ENCODE measurements at places on chromosomes 6 and 20.

DNA sequence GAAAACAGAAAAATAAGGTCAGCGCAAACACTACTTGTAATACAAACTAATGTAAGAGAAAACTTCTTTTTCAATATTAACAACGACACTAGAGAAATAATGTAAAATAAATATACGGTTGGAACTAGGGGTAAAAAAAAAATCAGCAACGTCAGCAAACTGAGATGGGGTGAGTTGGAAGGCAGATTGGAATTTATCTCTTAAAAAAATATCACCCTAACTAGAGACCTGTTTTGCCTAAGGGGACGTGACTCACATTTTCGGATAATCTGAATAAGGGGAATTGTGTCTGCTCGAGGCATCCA is 705 bp upstream of the UTRN start:
- no peak for DNase-seq

DNA sequence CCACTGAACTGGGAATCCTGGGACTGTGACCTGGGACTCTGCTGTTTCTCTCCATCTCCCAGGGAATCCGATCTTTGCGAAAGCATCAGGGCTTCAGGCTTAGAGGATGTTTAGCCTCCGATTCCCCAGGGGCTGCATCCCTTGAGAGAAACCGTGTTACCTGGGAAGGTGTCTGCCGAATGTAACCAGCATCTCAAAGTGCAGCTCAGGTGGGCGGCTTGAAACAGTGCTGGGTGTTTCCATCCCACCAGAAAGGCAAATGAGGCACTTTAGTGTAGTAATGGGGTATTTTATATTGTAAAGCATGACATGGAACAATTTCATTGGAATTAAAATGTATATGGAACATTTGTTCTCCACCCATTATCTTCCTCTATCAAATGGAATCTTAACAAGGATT is 15.2 kb downstream of the CDH4 start:
- DNase-seq, result no peak

DNA sequence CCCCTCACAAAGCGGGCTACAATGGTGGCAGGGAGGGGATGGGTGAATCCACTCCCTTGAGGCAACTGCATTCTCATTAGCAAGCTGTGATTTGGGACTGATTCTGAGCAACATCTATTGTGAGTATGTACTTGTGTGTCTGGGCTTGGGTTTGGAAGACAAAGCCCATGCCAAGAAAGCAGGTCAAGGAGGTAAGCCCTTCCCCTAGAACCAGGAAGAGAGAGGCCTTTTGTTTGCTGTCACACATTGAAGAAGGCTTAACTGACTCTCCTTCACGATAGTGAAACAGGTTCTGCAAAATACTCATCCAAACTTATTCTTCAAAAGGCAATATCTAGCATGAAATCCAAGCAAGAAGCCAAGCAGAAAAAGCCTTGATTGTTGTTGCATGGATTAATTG is 403.1 kb upstream of the ID4 start:
- DNase-seq, result peak; percentile 89

DNA sequence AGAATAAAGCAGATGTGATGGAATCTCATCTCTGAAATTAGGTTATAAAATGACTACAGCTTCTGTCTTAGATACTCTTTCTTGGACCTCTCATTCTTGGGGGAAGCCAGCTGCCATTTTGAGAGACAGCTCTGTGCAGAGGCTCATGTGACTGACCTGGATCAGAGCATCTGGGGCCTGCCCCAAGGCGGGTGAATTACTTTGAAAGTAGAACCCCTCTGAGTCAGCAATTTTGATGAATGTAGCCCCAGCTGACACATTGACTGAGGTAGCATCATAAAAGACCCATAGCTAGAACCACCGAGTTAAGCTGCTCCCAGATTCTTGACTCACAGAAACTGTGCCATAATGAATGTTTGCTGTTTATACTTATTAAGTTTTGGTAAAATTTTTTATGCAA is 124.5 kb downstream of the THEMIS start:
- DNase-seq, result no peak

DNA sequence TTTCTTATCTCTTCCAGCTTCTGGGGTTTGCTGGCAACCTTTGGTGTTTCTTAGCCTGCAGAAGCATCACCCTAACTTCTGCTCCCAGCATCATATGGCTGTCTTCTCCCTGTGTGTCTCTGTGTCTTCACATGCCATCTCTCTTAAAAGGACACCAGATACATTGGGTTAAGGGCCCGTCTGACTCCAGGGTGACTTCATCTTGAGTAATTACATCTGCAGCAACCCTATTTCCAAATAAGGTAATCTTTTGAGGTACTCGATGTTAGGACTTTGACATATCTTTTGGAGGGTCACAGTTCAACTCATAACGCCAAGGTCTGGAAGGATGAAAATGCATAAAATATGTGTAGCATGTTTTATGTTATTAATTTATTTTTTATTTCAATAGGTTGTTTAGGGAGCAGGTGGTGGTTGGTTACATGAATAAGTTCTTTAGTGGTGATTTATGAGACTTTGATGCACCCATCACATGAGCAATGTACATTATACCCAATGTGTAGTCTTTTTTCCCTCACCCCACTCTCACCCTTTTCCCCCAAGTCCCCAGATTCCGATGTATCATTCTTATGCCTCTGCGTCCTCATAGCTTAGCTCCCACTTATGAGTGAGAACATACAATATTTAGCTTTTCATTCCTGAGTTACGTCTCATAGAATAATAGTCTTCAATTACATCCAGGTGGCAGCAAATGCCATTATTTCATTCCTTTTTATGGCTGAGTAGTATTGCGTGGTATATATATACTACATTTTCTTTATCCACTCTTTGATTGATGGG is 131.1 kb downstream of the TBXT start:
- DNase-seq, result no peak
